IMR-90 (cell line): ENCODE measurements at places on chromosomes 12 and 14. TPM values are rescaled to one million over a fixed set of nuclear protein-coding genes. Genes with fewer than 3 reads are reported as not detected.

DCAF5 gene
- 12.2 and 17.6 TPM in 2 replicates for total RNA-seq

CCDC184 gene
- under 0.01 and 0.18 TPM in 2 replicates for total RNA-seq

GRCh38 chr14:53670701-53671100 is 285.9 kb downstream of the BMP4 start:
- peak; percentile 89 for DNase-seq
- H3K36me3 ChIP-seq, result no peaks in the 10 kb centered on the region
- peaks cover 8% of the 10 kb centered on the region for H3K27me3 ChIP-seq
- peaks cover 4% of the 10 kb centered on the region; the same call in 1 of the 2 replicates for H3K4me1 ChIP-seq

DNA sequence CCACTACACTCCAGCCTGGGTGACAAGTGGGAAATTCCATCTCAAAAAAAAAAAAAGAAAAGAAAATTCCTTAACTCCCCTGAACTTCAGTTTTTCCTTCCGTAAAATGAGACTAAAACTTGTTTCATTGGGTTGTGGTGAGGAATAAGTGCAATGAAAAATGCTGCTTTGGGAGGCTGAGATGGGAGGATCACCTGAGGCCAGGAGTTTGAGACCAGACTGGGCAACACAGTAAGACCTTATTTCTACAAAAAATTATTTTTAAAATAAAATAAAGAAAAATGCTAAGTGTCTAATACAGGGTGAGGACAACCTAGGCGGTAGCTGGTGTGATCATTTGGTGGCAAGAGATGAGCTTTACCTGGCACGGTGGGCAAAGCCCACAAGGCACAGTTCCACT is 6.9 kb downstream of the SMAGP start:
- no peaks in the 10 kb centered on the region for H3K27me3 ChIP-seq
- H3K36me3 ChIP-seq, result no peaks in the 10 kb centered on the region
- 0 out of 2 replicates have a peak, but pooled peaks cover 2% of the 10 kb centered on the region for H3K4me1 ChIP-seq
- DNase-seq, result no peak
- H3K4me3 ChIP-seq, result no peak overlapping the region
- no peak overlapping the region for H3K27ac ChIP-seq

DNA sequence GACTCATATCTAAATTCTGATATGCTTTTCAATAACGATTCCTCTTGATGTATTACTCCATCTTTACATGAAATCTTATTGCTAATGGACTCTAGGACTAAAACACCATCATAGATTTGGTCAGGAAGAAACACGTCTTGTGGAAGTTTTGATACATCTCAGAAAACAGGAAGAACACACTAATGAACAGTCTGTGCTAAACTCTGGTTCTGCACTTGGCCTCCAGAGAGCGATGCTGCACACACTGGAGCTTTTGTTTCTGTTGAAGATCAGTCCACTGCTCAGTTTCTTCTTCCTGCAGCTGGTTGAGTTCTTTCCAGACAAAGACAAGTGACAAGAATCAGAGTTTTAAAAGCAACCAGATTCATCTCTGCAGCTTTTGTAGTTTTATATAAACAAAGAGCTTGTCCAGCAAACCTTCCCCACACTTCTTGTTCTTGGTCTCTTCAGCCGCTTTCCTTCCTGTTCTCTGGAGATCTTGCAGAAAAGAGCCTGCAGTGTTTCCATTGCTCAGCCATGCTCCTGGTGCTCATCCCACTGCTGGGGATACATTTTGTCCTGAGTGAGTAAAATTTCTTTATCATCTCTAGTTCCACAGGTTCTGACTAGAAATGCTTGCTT is 229.1 kb upstream of the OR4E1 start:
- no peak for DNase-seq
- no peak overlapping the region for H3K27ac ChIP-seq
- H3K27me3 ChIP-seq, result no peaks in the 10 kb centered on the region
- H3K36me3 ChIP-seq, result no peaks in the 10 kb centered on the region

DNA sequence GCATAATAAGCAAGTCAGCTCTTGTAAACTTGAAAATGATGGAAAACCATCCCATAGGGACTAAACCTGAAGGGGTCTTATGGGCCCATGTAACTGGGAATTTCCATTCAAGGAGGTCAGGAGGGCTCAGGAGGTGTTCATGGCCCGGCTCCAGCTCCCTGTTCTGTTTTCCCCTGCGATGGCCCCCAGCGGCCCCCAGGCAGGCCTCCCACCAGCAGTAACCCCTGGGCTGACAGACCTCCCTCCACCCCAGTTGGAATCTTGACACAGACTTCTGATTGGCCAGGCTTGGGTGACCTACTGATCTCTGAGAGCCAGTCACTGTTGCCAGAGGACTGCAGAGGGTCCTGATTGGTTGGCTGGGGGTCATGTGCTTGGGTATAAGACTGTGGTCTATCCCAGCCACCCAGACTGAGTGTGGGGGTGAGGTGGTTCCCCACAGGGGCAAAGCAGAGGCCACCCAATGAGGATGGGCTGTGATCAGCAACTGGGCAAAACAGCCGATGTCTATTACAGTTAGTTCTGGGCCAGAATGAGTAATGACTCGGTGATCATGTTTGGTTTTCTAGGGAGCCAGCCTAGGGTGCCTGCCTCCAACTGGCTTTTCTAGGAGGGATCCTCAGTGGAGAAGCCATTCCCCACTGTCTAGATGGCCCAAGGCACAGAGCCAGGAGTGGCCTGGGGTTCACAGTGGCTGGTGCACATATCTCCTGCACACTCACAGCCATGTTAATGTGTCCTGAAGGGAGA is 27.0 kb downstream of the RHOF start:
- peaks cover 30% of the 10 kb centered on the region for H3K4me1 ChIP-seq
- H3K27ac ChIP-seq, result no peak overlapping the region
- H3K27me3 ChIP-seq, result no peaks in the 10 kb centered on the region
- H3K36me3 ChIP-seq, result peaks cover 2% of the 10 kb centered on the region; the same call in 1 of the 2 replicates
- peak; percentile 10 for DNase-seq

DNA sequence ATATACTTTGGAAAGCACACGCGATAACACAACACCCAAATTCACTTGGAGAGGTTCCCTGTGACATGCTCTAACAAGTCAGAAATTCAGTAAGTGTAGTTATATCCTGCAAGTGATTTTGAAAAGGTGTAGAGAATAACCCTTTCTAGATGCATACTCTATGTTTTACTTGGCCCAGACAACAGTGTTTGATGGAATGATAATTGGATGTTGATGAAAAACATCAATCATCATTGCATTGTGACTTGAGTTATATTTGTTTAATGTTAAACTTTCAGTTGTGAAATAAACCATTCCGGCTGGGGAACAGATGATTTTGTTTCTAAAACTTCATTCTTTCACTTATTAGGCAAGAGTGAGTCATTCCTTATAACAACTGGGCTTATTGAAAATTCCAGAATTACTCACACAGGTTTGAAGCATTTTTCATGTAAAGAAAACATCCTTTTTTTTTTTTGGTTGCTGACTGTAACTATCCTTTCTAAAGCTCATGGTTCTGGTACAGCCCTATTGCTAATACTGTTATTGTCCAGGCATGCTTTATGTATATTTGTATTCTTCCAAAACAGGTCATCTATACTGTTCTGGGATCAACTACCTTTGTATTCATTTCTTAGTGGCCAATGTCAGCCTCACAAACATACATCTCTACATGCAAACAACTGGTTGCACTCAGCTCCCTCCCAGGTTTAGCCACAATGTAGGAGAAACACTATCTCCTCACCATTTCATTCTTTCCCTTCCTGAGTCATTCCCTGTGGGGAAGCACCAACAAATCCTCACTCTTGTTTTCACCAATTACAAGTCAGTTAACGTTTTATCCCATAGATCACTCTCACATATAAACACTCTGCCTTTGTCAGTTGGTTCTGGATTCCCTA is 121.2 kb upstream of the LRIG3 start:
- peak overlapping the region; percentile 77 for H3K27ac ChIP-seq
- no peaks in the 10 kb centered on the region for H3K36me3 ChIP-seq
- peaks cover 16% of the 10 kb centered on the region for H3K4me1 ChIP-seq
- H3K27me3 ChIP-seq, result no peaks in the 10 kb centered on the region

HAL gene
- under 0.01 and 0.56 TPM in 2 replicates for total RNA-seq

DNA sequence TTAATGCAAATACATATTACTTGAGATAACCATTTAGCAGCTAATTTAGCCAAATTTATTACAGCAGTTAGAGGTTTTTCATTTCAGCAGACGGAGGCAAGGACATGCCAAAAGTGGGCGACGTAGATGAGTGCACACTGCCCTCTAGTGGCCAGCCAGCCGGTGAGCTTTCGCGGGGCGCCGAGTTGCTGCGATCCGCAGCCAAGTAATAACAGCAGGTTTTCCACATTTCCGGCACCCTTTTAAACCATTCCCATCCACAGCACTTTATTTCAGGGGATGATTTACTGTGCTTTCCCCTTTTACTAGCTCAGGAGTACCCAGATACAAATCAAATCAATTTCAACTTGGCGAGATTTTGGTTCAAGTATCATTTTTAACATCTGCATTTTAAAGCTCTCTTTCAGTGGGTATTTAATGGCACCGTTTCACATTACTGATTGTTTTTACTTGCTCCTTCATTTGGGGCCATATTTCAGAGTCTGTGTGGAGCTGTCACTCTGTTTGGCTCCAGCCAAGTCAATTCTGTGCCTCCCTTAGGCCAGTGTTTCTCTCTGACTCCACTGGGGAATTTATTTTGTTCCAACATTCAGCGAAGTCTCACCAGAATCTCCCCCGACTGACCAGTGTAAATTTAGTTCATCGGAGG is 158.0 kb downstream of the EGLN3 start:
- no peaks in the 10 kb centered on the region for H3K36me3 ChIP-seq
- DNase-seq, result peak; percentile 66
- H3K4me3 ChIP-seq, result no peak overlapping the region
- no peaks in the 10 kb centered on the region for H3K4me1 ChIP-seq
- H3K27me3 ChIP-seq, result no peaks in the 10 kb centered on the region; the same call in 1 of the 2 replicates
- no peak overlapping the region for H3K27ac ChIP-seq
